NCI-H1436 treated with DMSO at 0.1 percent for 48 hours (cell line): ENCODE measurements at places on chromosomes 3 and 15.

DNA sequence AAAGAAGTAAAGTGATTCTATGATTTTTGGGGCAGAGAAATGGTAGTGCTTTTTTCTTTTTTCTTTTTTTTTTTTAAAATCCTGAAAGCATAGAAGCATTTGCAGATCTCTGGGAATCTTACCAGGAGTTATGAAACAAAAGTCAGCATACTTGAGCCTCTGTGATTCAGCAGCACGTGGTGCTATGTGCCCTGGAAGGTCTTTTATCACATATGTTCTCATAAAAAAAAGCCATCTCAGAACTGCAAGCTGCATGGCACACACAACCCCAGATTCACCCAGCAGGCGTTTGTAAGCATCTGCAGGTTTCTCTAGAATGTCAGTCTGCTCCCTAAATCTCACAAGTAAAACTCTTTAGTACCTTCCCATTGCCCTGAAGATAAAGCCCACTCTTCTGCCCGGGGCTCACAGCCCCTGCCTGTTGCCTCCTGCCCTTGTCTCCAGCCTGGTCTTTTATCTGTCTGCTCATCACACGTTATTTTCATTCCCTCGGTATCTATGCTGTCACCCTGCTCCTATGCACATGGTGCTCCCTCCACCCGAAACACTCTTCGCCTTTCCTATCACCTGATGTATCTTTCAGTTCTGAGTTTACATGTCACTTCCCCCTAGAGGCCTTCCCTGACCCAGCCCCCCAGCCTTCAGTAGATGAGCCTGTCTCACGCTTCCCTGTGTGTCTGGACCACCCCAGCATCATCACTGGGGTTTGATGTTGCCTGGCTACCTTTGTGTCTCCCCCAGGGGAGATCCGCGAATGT, 72.4 kb downstream of the CHDH start:
- DNase-seq, result no peak

DNA sequence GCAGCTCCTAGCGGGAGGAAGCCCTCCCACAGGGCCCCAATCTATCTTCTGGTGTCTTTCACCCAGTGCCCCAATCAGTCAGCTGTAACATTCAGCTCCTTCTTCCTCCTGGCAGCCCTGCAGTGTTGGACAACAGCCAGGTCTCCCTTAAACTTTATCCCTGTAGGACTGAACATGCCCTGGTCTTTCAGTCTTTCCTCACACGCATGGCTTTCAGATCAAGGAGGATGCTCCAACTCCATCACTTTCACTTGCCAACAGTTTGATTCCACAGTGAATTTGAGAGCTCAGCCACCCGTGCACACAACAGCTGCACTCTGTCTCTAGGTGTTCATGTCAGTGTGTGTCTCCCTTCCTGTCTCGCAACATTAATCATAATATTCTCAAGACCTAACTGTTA, 28.5 kb upstream of the LRRC34 start:
- DNase-seq, result no peak

DNA sequence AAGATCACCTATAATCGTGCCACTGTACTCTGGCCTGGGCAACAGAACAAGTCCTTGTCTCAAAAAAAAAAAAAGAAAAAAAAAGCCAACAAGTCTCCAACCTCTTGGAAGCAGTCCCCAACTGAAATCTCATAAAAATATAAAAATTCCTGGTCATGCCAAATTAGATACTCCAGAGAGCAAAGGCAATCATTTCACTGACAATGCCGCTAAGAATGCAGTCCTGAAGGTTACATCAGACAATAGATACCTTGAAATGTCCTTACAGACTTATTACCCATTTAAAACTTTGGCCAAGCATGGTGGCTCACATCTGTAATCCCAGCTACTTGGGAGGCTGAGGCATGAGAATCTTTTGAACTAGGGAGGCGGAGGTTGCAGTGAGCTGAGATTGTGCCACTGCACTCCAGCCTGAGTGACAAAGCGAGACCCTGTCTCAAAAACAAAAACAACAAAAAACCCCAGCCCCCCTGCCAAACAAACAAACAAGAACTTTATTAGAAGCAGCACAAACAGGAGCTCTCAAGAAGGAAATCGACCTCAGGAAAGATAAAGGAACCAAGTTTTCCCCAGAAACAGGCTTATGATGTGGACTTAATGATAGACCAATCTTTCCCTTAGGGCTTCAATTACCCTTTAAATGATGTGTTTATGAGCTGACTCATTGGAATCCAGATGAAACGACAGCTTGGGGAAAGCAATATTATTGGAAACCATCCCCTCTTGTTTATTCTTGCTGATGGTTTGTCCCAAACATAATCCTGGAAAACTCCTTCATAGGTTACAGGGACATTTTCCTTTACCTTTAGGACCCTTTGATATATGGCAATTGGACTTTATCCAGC, 53.1 kb upstream of the XCR1 start:
- no peak for DNase-seq

GRCh38 chr15:66644869-66645268, 57.2 kb upstream of the SMAD6 start:
- no peak for DNase-seq

- DNase-seq, result no peak
Observed at GRCh38 chr3:44906997-44907396, 32.6 kb downstream of the TGM4 start.

GRCh38 chr3:182971637-182972036, 8.7 kb downstream of the DCUN1D1 start:
- no peak for DNase-seq

GRCh38 chr3:115022835-115023398, 124.2 kb downstream of the ZBTB20 start:
- no peak for DNase-seq

- DNase-seq, result no peak
Observed at GRCh38 chr3:42117175-42118008, 26.2 kb downstream of the TRAK1 start.

- no peak for DNase-seq
Observed at GRCh38 chr3:100129941-100130340, 15.6 kb upstream of the FILIP1L start.
